ENCODE measurements at places on chromosomes 7 and 10.

GRCh38 chr10:15814565-15814964 lies 45.7 kb downstream of the MINDY3 start:
- no peak for DNase-seq

- no peak for DNase-seq
Measured at GRCh38 chr10:22326145-22326702, 5.3 kb downstream of the BMI1 start.

DNA sequence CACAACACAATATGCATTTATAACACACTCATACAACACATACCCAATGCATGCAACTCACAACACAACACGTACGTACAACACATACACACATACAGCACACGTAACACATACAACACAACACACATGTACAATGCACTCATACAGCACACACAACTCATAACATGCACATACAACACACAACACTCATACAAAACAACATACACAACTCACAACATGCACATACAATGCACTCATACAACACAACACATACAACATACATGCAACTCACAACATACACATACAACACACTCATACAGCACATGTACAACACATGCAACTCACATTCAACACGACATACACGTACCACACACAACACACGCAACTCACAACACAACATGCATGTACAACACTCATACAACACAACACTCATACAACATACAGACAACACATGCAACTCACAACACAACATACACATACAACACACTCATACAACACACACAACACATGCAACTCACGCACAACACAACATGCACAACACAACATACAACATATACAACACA lies 21.8 kb downstream of the DIP2C start:
- no peak for DNase-seq

DNA sequence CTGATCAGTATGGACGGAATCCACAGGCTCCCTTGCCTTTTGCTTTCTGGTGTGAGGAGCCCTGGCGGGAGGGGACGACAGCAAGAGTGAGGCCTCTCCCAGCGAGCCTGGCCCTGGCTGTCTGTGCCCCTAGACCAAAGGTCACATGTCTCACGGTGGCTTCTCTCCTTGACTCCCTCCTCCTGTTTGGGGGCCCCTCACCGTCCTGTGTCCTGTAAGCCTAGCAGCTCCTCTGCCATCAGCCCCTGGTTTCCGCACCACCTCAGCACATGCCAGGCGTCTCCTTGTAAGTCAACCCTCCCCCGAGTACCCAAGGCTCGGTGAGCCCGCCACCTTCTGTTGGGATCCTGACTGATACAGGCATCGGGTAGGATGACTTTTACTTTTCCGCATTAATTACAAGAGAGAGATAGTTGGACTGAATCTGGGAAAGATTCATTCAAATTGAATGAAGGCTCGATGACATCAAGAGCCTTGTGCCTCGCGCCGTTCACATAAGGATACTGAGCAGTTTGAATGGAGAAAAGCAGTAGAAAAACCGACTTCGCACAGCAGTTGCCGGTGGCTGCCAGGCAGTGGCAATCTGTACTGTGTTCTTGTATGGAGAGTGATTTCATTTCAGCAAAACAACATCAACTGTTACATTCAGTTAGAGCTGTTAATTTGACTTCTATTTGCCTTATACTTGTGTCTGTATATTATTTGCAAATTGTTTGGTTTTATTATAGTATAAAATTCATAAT lies 119.8 kb downstream of the XRCC2 start:
- no peak for DNase-seq

GRCh38 chr7:128098629-128099028 lies 67.4 kb upstream of the LRRC4 start:
- no peak for DNase-seq

GRCh38 chr7:39504963-39505362 lies 61.2 kb upstream of the YAE1 start:
- no peak for DNase-seq

DNA sequence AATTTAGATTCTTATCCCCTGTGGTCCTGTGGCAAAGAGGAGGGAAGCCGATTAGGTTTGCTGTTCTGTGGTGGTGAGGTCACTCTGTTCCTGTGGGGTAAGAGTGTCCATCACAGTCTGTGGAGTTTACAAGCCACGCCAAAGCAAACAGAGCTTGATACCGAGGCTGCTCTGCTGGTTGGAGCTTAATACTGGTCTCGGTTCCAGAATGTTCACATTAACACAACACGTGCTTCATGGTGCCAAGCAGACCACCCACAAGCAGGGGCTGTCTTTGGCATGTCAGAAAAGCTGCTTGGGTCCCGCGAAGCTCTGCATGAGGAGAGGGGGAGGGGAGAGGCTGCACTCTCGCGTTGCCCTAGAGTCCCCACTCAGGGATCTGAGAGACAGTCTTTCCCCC lies 47.5 kb downstream of the DNAJB6 start:
- DNase-seq, result no peak

DNA sequence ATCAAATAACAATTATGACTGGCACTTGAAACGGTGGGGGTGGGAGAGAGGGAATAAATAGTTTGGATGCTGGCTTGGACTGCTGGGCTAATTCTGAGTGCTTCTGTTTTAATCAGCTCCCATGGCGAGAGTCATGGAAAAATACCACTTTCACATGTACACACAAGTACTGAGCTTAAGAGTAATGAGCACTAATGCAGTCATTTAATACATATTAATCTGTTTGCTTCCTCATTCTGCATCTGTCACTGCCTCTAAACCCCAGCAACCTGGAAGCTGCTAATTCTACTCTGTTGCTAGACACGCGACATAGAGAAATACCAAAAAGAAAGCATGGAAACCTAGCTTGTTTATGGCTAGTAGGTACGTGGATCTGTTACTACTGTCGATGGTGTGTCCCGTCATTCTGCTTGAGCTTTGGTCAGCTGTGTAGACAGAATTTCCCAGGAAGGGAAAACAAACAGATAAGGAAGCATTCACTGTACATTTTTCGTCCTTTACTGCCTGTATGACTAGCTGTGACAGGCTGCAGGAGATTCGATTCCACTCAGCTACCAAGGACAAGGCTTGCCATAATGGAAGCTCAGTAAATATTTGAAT lies 238.8 kb downstream of the BAMBI start:
- peak; percentile 37 for DNase-seq

GRCh38 chr10:75379212-75379724 lies 22.3 kb downstream of the ZNF503 start:
- peak; percentile 1 for DNase-seq

- DNase-seq, result no peak
Measured at GRCh38 chr7:141511316-141511675, 39.9 kb upstream of the AGK start.

- no peak for DNase-seq
Measured at GRCh38 chr10:91797048-91797690, 1.1 kb upstream of the TNKS2 start.

- DNase-seq, result no peak
Measured at GRCh38 chr10:9757176-9757575, 1260.5 kb upstream of the CELF2 start.

GRCh38 chr10:90432866-90433265 lies 425.0 kb downstream of the HTR7 start:
- DNase-seq, result no peak

- no peak for DNase-seq
Measured at GRCh38 chr7:157423348-157423747, 86.5 kb downstream of the DNAJB6 start.

GRCh38 chr7:81869670-81870069 lies 99.8 kb upstream of the HGF start:
- DNase-seq, result no peak

DNA sequence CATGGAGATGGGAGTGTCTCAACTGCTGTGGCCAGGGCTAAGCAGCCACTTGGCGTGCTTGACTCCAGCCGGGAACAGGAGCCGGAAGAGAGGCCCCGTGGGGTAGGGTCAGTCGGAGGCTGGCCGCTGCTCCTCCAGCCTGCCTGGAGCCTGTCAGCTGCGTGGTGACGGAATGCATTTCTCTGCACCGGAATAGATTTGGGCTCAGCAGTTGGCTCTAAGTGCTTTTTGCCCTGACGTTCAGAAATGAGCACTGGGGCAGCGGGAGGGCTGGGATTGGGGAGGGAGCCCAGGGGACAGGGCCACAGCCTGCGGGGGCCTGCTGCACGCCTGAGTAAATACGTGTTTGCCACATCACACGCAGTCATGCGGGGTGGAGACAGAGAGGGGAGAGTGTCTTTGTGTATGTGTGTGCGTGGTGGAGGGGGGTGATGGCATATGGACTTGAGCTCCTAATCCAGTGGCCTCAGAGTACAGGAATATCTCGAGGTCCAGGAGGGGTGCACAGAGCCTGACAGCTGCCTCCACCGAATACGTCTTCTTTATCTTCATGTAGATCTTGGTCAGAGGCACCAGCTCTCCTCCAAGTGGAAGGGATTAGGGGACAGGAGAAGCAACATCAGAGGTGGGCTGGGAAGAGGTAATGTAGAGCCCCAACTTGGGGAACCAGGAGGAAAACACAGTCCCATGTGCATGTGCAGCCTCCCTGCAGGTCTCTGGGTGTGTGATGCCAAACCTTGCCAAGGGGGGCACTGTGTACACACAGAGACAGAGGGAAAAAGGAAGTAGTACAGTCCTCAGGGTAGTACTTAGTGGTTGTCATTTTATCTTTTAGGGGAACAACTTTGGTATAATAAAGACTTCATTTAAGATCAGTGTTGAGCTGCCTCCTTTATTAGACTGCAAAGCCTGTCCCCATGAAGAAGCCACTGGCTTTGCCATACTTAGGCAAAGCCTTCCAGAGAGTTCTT lies 151.4 kb downstream of the CDH23 start:
- DNase-seq, result no peak

DNA sequence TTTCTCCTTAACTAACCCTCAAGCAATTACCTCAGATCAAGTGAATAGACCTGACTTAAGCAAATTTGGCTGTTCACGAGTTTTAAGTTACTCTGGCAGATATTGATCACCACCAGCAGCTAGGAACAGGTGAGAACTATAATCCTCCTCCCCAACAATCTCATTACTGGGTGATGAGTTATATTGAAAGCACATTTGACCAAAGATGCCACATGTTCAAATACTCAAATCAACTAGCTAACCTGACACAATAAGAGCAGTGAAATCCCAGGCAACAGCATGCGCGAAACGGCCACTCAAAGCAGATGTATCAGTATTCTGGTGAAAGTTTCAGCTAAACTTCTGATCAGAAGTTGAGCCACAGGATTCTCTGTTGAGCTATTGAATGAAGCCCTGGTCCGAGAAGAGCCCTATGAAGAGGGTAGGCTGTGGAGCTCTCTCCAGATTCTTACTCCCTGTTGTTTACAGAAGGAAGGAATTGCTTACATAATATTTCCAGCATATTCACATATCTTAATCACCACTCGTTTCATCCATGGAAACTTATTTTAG lies 52.6 kb downstream of the CAV1 start:
- DNase-seq, result no peak

DNA sequence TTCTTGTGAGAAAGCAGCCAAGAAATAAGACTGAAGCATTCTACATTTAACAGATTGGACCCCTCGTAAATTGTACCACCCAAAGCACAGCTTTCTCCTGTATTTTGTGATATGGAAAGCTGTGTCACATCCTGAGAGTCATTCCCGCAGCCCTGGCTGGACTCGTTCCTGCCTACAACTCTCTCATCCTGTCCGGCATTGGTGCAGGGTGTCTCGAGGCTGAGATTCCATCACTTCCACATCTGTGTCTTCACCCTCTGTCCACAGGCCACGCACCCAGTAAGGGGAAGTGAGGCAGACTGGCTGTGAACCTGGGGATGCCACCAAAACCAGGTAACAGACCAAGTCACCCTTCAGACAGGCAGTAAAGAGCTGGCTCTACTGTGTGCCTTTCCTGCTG lies 146.2 kb upstream of the KLF6 start:
- DNase-seq, result no peak

DNA sequence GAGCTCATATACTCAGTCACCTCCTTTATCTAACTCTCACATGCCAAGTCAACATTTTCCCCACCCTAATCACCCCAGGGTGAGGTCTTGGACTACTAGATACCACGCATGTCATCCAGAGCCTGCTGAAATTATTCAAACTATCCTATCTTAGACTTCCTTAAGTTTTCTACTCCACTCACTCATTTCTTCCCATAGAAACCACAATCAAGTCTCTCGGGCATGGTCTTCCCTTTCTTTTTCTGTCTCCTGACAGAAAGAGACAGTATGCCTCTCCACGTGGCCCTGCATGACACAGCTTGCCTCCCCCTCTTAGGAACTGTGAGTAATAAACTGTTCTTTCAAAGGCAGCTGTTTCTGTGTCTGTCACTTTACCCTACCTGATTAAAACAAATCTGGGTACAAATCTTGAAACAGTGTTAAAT lies 29.4 kb downstream of the TAS2R41 start:
- DNase-seq, result no peak

GRCh38 chr7:30240106-30240800 lies 44.1 kb upstream of the ZNRF2 start:
- DNase-seq, result no peak

GRCh38 chr7:101418694-101419093 lies 56.0 kb downstream of the COL26A1 start:
- no peak for DNase-seq

DNA sequence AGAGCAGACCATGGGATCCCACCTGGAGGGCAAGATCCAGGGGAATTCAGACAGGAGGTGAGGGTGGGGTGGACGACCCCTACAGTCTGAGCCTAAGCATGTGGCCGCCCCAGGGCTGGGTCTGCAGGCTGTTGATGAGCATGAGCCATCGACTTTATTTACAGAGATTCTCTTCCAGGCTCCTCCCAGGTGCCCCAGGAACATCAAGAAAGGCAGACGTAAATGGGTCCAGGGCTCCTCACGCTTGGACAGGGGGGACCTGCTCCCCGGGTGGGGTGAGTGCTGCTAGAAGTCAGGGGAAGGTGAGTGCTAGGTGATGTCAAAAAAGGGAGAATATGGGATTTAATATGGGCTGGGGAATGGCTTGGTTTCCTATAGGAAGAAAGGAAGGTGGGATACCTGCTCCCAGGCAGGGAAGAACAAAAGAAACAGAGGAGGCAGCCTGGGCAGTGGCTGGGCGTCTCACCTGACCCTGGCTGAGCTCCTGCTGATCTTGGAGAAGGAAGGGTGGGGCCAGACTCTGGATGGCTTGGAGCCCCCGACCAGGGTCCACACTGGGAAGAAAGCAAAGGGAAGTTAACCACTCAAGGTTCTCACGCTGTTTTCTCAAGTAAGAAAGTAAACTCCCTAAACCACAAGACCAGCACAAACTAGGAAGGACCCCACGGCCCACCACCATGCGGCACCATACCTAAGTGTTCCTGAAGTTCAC lies 162.1 kb upstream of the SHH start:
- DNase-seq, result no peak

DNA sequence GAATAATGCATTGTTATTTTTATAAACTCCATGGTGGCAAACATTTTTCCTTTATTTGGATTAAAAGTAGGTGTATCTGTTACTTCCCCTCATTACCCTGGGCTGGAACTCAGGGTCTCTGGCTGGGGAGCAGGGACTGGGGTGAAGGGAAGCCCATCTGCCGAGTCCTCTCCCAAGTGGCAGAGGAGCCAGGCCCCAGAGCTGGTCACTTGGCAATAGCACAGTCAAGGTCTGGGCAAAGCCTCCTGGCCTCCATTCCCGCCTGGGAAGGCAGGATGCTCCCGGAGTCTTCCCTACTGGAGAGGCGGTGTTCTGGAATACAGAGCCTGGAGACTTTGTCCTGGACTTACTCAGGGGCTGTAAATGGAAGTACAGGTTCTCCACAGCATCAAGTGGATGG lies 76.2 kb downstream of the CDH23 start:
- no peak for DNase-seq

- no peak for DNase-seq
Measured at GRCh38 chr10:99531696-99532593, 797 bp upstream of the NKX2-3 start.

- no peak for DNase-seq
Measured at GRCh38 chr10:8138471-8138870, 84.0 kb downstream of the GATA3 start.

GRCh38 chr7:125057963-125058362 lies 128.3 kb upstream of the POT1 start:
- DNase-seq, result no peak
